ENCODE measurements at places on chromosomes 6 and 20. TPM values are rescaled to one million over a fixed set of nuclear protein-coding genes. Genes with fewer than 3 reads are reported as not detected.

NINL gene
- total RNA-seq, result 16.3 TPM

RBM38 gene
- total RNA-seq, result 7.9 TPM

CLPSL1 gene
- not detected for total RNA-seq

SIRPB1 gene
- total RNA-seq, result 0.17 TPM

SYCP2L gene
- total RNA-seq, result under 0.01 TPM

GNAS-AS1 gene
- total RNA-seq, result 0.33 TPM

PCED1A gene
- total RNA-seq, result 36.0 TPM

EFCAB8 gene
- under 0.01 TPM for total RNA-seq

CBLN4 gene
- total RNA-seq, result not detected

CCDC28A gene
- total RNA-seq, result 20.3 TPM

HSPA12B gene
- 0.17 TPM for total RNA-seq

GLP1R gene
- not detected for total RNA-seq

PLEKHG1 gene
- total RNA-seq, result 5.4 TPM

BPIFB1 gene
- total RNA-seq, result not detected

CALHM6 gene
- 0.33 TPM for total RNA-seq

HLA-C gene
- total RNA-seq, result 122 TPM

ULBP1 gene
- total RNA-seq, result 0.26 TPM

E2F3 gene
- total RNA-seq, result 3.1 TPM

HLA-DRB1 gene
- total RNA-seq, result under 0.01 TPM

DACT2 gene
- total RNA-seq, result not detected

OPN5 gene
- total RNA-seq, result not detected

GATA5 gene
- total RNA-seq, result 0.26 TPM

SLC32A1 gene
- not detected for total RNA-seq

PLN gene
- total RNA-seq, result 2.0 TPM

ARG1 gene
- not detected for total RNA-seq

HAO1 gene
- total RNA-seq, result not detected

HDAC2 gene
- 50.3 TPM for total RNA-seq

SLC44A4 gene
- not detected for total RNA-seq

DNPH1 gene
- 52.5 TPM for total RNA-seq

C20orf204 gene
- 0.26 TPM for total RNA-seq

MBOAT1 gene
- 6.6 TPM for total RNA-seq

VNN1 gene
- not detected for total RNA-seq

RAD21L1 gene
- not detected for total RNA-seq

MAPK14 gene
- 57.8 TPM for total RNA-seq

RUNX2 gene
- 2.1 TPM for total RNA-seq

OR2H2 gene
- total RNA-seq, result not detected

Data from fibroblast of lung (primary cell).